ENCODE measurements at places on chromosomes 13 and 19. TPM values are rescaled to one million over a fixed set of nuclear protein-coding genes. Genes with fewer than 3 reads are reported as not detected.
A peak's percentile ranks its signal among the peaks of the same experiment; 100 is the strongest.

Gene TBXA2R
- polyA plus RNA-seq: 2.4 TPM

Gene IL11
- polyA plus RNA-seq: not detected

Gene JAK3
- polyA plus RNA-seq: 3.8 TPM

Gene ZNF43
- 5.9 TPM for polyA plus RNA-seq

Gene B9D2
- 28.4 TPM for polyA plus RNA-seq

Gene FFAR1
- not detected for polyA plus RNA-seq

Gene RHPN2
- 2.3 TPM for polyA plus RNA-seq

Gene CPB2
- not detected for polyA plus RNA-seq

Gene CASP14
- polyA plus RNA-seq: not detected

Gene LACC1
- 1.2 TPM for polyA plus RNA-seq

DNA sequence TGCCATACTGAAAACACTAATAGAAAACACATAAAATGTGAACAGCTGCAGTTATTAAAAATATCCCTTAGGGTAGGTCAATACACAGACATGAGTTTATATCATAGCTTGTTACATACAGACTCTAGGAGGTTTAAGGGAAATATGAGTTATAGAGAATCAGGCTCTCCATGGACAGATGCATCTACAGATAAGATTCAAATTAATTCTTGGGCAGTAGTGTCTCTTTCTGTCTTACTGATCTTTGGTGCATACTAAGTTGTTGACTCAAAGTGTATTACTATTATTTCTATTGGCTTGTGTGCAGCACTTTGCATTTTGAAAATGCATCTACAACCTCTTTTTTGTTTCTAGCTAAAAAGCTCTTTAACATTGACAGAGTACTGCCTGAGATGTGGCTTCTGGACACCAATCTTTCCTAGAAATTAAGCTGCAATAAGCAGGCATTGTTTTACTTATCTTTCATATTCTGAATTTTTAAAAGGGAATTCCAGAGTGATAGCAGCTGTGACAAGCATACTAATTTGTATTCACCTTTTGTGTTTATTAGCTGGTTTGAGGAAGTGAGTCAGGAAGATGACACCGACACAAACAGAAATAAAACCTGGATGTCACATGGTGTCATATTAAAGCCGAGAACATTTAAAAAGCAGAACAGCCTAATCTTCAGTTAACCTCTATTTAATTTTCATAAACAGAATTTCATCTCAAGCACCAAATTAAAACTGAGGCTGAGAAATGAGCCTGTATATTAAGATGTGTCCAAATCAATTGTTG, 399.0 kb downstream of the PCDH9 start:
- no peak for DNase-seq

DNA sequence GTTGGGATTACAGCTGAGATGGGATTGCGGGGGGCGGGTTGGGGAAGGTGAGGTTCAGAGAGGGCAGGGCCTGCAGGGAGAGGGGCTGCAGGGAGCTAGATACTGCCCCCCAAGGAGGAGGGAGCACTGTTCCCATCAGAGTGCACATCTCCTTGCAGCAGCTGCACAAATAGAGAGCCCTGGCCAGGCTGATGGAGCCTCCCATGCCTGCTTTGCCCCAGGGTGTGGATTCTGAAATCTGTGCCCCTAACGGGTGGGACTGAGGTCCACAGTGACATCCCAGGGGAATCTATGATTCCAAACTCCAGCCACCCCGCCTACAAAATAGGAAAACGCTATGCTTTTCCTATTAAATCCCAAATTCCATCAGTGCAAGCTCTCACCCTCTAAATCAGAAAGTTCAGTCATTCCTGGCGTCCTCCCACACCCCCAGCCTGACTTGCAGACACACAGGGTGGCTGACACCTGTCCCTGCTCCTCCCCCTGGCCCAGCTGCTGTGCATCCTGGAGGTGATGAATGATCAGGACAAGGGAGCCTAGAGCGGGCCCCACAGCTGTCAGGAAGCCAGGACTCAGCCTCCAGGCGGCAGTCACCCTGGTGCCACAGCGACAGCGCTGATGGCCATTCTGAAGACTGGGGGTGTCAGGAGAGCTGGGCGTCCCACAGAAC, 6.3 kb upstream of the CEACAM21 start:
- DNase-seq: no peak

- no peak for DNase-seq
These were observed 16.4 kb downstream of the FREM2 start for GRCh38 chr13:38703255-38703654.

- DNase-seq: no peak
These were observed 2.9 kb upstream of the C19orf25 start for GRCh38 chr19:1481893-1482360.

GRCh38 chr19:51020988-51021651, 1.6 kb upstream of the KLK10 start:
- DNase-seq: peak; percentile 67

GRCh38 chr13:67318398-67318797, 88.3 kb upstream of the PCDH9 start:
- no peak for DNase-seq

GRCh38 chr13:37460166-37460565, 138.4 kb downstream of the POSTN start:
- DNase-seq: no peak

DNA sequence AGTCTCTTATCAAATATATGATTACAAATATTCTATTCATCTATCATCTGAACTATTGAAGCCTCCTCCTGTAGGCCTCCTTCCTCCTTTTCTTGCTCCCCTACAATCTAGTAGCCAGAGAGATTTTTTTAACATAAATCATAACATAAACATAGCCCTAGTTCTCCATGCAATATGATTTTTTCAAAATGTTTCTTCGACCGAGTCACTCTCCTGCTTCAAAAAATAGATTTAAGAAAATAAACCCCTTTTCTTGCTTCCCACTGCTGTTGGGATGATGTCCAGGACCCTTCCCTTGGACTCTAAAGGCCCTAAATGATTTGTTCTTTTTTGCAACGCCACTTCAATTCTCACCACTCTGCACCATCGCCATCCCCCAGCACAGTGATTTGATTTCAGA, 319.7 kb upstream of the TSHZ3 start:
- no peak for DNase-seq

DNA sequence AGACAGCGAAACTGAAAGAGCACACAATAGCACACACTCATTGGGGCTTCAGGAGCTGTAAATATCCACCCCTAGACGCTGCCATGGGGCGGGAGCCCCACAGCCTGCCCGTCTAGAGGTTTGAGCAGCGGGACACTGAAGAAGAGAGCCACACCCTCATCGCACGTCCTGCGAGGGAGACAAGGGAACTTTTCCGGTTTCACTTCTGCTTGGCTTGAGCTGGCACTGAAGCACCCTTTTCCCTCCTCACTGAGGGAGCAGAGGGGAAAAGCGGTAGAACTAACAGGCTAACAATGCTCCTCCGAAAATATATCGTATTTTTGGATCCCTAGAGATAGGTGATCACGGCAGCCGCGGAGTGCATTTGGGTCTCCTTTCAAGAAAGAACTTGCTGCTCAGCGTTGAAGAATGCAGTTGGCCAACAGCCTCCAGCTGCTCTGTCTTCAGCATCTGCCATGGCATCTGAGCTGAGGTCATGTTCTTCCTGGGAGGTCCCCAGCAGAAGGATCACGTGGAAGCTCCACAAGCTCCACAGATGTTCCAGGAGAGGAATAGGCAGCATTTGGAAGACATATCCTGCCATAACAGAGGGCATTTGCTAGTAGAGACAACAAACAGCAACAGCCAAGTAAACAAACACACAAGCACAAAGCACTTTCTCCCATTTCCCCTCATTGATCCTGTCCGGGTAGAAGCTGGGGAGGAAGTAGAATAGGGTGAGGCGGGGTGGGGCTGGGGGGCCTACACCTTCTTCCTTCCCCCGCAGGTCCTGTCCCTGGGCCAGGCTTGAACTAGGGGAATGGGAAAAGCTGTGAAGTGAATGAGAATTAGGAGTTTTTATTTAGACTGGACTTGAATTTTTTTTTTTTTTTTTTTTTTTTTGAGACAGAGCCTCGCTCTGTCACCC, 44.8 kb upstream of the ALOX5AP start:
- no peak for DNase-seq

GRCh38 chr19:16104722-16105121, 7.0 kb upstream of the RAB8A start:
- no peak for DNase-seq

- DNase-seq: no peak
These were observed 406.2 kb downstream of the EFNB2 start for GRCh38 chr13:106129273-106129672.

DNA sequence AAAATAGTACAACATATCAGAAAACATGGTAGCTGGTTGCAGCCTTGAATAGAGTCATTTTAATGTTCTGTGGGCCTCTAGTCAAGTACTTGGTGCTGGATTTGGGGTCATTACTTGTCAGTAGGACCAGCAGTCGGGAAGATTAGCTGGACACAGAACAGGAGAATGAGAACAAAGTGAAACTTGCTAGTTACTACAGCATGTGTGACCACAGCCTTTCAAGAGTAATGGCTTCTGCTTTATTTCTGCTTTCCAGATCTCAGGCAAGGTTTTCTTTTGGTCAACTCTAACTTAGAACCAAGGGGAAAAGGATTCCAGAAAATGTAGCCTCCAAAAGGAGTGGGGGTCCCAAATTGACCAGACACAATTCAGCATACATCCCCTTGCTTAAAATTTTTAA, 17.1 kb upstream of the VWA8 start:
- DNase-seq: no peak

DNA sequence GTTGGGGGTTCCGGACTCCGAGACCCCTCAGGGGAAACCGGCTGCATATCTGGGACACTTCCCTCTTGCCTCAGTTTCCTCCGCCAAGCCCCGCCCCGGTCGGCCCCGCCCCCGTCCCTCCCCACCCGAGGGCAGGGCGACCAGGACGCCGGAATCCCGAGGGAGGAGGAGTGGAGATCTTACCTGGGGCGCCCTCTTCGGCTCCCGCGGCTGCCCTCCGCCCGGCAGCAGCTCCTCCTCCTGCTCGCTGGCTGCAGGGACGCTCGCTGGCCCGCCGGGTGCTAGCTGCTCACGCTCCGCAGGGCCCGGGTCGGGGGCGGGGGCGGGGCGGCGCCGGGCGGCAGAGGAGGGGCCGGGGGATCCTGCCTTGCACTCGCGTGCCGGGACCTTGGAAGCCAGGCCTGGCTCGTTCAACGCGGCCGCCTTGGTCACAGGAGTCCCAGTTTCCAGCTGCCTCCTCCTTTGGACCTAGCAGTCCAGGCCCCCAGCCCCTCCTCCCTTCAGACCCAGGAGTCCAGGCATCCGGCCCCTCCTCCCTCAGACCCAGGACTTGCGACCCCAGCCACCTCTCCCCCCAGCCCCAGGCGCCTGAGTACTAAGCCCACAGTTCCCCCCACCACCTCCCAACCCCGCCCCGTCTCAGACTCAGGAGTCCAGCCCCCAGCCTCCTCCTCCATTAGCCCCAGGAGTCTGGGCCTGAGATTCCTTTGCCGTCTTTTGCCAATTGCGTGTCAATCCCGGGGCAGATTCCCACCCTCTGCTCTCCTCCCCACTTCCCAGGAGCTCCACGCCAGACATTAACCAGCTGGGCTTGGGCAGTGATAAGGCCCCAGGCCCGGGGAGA, at the start of gene NTF4:
Gene NTF4, minus strand, starts transcription at position 51 of the 844 bp plus-strand sequence. CDS start 2,821 bp downstream, outside the sequence.
- DNase-seq: no peak

DNA sequence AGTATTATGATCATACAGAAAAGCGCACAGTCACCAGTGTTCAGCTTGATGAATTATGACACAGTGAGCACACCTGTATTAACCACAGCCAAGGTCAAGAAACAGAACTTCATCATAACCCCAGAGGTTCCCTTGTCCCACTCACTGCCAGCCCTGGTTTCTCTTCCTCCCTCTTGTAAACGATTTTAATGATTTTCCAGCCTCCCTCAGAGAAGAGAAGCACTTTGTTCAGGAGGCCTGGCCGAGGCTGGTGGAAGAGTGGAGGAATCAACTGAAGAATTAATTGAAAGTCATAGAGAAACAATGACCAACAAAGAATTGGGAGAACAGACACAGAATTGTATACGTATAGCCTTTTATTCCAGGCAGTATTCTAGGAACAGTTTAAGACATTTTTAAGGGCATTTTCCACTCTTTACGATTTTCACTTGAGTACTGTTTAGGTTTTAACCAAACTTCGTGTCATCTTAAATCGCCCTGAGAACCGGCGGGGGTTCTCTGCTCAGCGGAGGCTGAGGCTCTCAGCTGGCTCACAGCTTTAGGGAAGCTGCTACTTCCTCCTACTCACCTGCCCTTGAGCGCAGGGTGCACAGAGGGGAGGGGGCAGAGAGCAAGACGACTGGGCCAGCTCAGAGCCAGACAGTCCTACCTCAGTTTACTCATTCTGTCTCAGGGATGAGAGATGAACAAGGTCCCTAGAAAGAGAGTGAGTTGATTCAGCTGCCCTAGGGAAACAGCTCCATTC, 108.6 kb downstream of the AKAP11 start:
- no peak for DNase-seq

DNA sequence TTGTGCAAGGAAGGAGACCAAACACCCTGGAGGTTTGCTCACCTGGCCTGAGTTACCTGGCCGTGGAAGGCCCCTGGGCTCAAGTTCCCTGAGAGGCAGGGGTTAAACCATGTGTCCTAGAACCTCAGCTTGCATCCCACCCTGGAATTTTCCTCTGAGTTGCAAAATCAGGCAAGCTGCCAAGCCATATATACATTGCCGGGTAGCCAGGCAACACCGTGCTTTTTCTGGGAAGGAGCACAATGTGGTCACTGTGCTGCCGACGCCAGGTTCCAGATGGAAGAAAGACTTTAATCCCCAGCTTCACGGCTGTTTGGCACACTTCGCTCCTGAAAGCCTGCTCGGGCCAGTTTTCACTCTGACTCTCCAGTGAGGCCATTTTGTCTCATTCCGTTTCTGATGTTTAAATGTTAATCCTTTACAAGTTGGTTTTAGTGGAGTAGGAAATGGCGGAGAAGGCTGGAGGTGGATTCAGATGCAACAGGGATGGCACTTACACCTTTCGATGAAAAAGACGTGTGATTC, 60.1 kb upstream of the PEG3 start:
- no peak for DNase-seq

DNA sequence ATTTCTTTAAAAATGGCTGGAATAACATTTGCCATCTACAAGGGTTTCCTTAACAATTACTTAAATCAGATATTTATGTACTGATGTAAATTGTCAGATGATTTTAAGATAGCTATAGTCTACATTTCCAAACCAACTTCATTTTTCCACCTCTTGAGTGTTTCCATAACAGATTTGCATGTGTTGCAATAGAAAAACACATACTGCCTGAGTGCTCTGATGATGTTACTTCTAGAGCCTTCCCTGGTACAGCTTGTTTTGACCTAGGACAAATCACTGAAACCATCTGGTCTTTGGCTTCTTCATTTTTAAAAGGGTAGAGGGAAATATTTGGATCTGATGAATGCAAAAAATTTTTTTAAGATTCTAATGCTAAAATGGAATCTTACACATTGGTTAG, 245.9 kb downstream of the PCDH9 start:
- no peak for DNase-seq

DNA sequence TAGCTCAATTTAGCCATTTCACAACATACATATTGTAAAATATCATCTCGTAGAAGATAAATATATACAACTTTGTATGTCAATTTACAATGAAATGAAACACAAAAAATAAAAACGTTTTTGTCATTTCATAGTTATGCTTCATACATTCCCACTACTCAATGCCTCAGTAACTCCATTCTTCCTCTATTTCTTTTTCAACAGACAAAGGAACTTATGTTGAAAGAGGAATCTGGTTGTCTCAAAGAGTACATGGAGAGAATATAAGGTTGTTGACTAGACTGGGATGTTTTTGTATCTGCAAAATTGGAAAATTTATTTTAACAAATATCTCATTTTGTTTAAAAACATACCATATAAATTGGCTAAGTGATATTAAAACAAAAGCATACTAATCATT, 12.8 kb downstream of the KCTD12 start:
- no peak for DNase-seq

- DNase-seq: no peak
These were observed 12.5 kb upstream of the RSPH6A start for GRCh38 chr19:45827459-45828093.

GRCh38 chr19:11425719-11426457, 6.8 kb upstream of the RGL3 start:
- DNase-seq: no peak
